ENCODE measurements at places on chromosomes 7 and 10.

- no peak for DNase-seq
These were observed 12.1 kb upstream of the MYL7 start for GRCh38 chr7:44152971-44153947.

- DNase-seq: no peak
These were observed 233.7 kb downstream of the DGKI start for GRCh38 chr7:137613006-137613525.

DNA sequence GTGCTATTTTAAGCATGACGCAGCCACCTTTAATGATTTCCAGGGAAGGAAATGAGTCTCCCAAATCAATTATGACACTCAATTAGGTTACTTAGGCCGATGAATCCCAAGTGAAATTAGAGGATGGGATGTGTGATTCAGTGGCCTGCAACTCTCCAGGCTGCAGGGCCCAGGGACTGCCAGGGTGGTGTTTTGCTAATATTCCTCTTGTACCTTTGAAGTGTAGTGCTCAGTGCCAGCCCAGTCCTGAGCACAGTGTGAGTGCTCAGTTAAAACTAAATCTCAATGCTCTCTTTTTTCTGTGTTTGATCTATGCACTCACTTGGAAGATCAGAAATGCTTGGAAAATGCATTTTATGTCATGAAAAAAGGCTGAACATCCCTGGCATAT, 51.6 kb downstream of the SEM1 start:
- no peak for DNase-seq

DNA sequence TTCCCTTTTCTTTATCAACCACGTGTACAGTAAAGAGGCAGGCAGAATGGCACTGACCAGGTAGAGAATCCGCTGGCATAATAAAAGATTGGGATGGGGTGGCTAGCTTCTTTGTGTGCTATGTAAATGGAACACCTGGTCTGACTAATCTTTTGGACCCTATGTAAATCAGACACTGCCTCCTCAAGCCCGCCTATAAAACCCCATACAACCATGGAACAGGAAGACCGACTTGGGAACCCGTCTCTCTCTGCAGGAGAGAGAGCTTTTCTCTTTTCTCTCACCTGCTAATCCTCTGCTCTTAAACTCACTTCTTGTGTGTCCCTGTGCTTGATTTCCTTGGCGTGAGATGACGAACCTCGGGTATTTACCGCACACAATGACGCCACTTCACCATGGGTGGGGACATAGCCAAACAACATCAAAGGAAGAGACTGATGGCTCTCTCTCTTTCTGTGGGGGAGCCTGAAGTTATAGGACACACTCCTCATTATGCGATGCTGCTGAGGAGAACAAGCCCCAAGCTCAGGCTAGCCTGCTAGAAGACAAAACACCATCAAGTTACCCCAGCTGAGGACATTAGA, 94.2 kb downstream of the ARL5B start:
- DNase-seq: no peak

DNA sequence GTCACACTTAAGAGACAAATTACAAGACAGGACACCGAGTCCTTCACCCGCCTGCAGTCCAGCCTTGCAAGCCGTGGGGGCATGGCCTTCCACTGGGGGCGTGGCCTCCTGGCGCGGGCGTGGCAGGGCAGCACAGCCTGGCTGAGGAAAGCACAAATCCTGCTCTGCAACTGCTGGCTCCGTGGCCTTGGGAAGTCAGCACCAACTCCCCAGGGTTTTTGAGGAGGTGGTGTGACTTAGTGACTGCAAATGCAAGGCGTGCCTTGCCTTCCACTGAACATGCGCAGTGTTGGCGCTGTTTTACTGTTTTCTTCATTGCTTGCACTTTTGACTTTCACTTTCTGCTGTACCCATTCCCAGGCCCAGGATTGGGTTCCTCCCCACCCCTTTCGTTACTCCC, 12.9 kb upstream of the BMS1 start:
- no peak for DNase-seq

All from NCI-H446 (cell line).